ENCODE measurements at places on chromosomes 2 and 18.

DNA sequence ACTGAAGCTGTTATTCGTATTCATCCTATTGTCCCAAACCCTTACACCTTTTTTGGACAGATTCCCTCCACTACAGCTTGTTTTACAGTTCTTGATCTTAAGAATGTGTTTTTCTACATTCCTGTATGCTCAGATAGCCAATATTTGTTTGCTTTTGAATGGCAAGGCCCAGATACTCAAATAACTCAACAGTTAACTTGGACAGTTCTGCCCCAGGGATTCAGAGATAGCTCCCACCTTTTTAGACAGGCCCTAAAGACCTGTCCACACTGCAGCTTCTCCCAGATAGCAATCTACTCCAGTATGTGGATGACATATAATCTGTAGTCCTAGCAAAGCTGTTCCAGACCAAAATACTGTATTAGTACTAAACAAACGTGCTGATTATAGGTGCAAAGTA, 7.1 kb upstream of the AGXT start:
- DNase-seq, result no peak

GRCh38 chr2:2623939-2624338, 292.9 kb upstream of the MYT1L start:
- no peak for DNase-seq

GRCh38 chr2:75134860-75135259, 64.5 kb downstream of the TACR1 start:
- DNase-seq, result no peak

- DNase-seq, result no peak
These were observed 326.2 kb upstream of the NCKAP5 start for GRCh38 chr2:133894429-133894828.

GRCh38 chr2:68936427-68936826, 16.3 kb downstream of the GKN2 start:
- no peak for DNase-seq

DNA sequence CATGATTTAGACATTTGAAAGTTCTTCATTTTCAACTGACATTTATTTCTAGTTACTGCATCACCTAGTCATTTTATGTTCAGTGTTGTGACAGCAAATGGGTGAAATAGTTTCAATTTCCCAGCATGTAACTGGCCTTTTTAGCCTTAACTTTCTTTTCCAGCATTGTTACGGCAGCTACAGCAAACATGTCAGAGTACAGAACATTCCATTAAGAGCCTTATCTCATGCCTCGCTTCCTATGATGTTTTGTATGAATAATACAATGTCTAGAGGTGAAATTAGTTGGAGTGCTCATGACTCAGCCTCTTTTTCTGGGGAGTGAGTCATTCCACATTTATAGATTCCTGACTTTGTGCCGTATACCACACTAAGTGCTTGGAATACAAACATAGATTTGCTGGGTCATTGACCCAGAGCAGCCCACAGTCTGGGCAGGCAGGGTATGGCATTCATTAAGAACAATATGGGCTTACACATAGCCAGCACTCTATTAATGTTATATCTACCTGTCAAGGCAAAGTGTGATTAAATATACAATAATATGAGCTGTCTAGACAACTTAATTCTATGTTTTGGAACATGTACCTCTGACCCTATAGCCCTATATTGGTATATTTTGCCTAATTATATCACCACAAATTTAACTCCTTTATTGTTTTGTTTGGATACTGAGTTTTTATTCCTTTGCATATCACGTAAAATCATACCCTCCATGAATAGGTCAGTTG, 72.2 kb downstream of the MAP2 start:
- no peak for DNase-seq

GRCh38 chr2:159755788-159756187, 42.2 kb downstream of the CD302 start:
- DNase-seq, result no peak

GRCh38 chr18:46447323-46447722, 209.7 kb downstream of the LOXHD1 start:
- DNase-seq, result no peak

DNA sequence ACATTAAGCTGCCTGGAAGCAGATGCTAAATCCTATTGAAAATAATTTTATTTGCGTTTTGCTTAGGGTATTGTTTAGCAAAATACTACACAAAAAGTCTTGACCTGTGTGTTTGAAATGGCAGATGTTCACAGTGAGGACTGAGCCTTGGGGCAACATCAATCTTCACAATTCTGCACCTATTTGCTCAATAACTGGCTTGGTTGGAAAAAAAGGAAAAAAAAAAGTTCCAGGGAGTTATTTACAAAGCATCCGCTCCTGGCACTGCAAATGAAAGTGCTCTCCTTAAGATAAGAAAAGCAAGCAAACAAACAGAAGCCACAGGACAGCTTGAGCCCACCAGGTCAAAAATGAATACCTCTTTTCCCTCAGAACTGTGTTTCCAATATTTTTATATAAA, 77.7 kb downstream of the MAP2 start:
- DNase-seq, result no peak

GRCh38 chr2:5982903-5983265, 290.7 kb downstream of the SOX11 start:
- DNase-seq, result no peak

DNA sequence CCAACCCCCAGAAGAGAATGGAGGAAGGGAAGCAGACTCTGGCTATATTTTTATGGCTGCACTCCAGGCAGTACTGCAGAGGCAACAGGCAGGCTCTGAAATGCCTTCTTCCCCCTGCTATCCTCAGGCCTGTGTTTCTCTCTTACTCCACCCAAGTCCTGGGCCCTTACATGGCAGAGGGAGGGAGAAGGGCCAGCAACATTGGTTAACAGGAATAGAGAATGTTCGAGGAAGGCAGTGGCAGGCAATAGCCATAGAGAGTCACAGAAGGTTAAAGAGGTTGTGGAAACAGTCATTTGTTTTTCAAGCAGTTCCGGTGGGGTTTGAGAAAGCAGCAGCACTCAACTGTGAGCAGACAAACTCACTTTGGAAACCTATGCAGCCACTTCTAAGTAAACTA, 15.1 kb upstream of the DARS1 start:
- no peak for DNase-seq

DNA sequence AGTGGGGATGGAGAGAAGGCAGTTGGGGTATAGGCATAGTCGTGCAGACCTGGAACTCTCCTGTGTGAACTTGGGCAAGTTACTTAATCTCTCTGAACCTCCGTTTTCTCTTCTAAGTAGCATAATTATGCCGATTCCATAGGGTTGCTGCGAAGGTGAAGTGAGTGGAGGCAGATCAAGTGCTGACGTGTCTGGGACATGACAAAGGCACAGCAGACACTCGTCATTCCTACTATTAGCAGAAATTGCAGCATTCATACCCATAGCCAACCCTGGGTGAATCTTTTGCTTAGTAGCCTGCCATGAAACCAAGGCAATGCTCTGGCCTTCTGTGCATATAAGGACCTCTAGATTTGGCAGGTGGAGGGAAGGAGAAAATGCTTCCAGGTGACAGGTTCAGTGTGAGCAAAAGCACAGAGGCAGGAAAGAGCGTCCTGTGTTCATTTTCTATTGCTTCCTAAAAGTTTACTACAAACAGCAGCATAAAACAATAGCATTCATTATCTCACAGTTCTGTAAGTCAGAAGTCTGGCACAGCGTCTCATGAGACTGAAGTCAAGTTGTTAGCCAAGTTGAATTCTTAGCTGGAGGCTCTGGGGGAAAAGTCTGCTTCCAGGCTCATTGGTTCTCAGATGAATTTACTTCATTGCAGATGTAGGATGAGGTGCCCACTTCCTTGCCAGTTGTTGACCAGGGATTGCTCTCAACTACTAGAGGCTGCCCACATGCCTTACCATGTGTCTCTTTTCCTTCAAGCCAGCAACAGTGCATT, 77.8 kb downstream of the CTIF start:
- DNase-seq, result no peak

DNA sequence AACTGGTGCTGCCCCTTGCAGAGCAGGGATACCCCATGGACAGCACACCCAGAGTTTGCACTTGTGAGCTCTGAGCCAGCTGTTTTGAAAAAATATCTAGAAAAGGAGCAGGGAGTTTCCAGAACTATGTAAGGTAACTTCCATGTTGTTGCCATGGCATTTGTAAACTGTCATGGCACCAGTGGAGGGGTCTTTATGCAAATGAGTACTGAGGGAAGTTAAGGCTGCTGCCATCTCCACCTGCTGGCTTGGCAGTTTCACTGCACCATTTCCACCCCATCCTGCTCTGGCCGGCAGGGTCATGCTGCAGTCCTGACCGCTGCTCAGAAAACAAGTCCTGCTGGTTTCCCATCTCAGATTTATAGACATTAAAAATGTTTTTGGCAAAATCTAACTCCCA, 52.3 kb upstream of the SNTG2 start:
- no peak for DNase-seq

GRCh38 chr2:186294248-186294888, 191.7 kb upstream of the ZC3H15 start:
- DNase-seq, result no peak

GRCh38 chr2:186739739-186740138, 45.9 kb downstream of the FAM171B start:
- DNase-seq, result no peak

GRCh38 chr18:7488571-7488970, 78.5 kb upstream of the PTPRM start:
- DNase-seq, result no peak

DNA sequence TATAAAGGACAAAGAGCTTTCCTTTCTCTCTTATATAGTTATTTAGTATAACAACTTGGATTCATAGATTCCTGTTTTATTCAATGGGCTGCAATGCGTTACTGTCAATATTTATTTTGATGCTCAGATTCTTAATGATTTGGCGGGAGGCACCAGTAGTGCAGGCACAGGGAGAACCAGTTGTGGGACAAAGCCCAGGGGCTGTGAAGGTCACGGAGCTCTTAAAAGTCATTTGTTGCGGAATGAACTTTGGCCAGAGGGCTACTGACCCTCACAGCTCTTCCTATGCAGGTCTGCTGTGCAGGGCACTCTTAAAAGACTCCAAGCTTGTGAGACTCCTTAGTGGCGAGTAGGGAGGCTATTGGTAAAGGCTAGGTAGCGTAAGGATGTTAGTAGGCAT, 34.0 kb downstream of the BCL2L11 start:
- DNase-seq, result no peak

- no peak for DNase-seq
These were observed 84.8 kb downstream of the ACAA2 start for GRCh38 chr18:49728542-49728941.

- DNase-seq, result no peak
These were observed 11.8 kb upstream of the GNLY start for GRCh38 chr2:85682378-85682777.

- DNase-seq, result no peak
These were observed 47.9 kb downstream of the E2F6 start for GRCh38 chr2:11417946-11418585.

DNA sequence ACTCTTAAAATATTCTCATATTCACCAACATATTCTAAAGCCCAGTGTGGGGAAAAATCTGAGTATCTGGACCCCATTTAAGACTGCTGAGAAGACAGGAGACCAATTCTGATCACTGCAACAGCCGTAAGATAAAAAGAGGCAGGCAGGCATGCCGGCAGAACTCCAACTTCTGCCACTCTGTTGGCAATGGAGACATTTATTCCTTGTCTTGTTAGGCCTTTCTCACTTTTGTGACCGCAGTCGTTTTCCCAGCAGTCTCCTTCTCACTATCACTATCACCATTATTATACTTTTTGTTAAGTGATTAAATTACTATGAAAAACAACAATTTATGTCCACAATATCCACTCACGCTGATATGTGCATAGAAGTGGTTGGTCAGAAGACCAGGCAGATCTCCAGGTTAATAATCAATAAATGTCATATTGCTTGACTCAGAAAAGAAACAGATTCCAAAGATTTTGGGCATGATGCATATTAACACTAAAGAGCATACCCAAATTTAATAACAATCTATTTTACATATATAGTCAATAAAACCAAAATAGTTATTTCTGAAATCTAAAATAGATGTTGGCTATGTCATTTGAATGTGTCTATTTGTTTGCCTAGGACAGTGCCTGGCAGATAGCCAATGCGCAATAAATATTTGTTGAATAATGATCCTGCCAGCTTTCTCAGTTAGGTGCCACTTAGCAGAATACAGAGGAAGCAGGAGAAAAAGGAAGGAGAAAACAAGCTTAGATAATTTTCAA, 38.2 kb downstream of the SESTD1 start:
- no peak for DNase-seq

GRCh38 chr18:36511791-36512352, 214.4 kb downstream of the FHOD3 start:
- DNase-seq, result no peak

DNA sequence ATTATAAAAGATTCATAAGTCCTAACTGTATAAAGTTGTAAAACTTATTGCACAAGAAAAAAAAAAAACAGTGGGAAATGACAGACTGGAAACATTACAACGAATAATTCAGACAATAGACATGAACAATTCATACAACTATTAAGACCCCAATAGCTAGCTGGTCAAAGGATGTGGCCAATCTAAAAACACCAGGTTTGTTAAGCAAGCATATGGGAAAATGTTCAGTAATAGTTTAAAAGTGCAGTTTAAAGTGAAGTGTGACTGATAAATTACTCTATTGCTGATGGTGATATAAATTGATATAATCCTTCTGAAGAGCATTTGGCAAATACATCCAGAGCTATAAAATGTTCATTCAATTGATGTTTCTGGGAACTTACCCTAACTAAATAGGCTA, 289.0 kb downstream of the CAMKMT start:
- DNase-seq, result no peak

- no peak for DNase-seq
These were observed 42.5 kb downstream of the FER1L5 start for GRCh38 chr2:96684883-96685576.

- DNase-seq, result no peak
These were observed 153.5 kb downstream of the ARHGAP15 start for GRCh38 chr2:143282684-143283083.

GRCh38 chr2:105381101-105381668, 17.7 kb downstream of the FHL2 start:
- DNase-seq, result no peak

DNA sequence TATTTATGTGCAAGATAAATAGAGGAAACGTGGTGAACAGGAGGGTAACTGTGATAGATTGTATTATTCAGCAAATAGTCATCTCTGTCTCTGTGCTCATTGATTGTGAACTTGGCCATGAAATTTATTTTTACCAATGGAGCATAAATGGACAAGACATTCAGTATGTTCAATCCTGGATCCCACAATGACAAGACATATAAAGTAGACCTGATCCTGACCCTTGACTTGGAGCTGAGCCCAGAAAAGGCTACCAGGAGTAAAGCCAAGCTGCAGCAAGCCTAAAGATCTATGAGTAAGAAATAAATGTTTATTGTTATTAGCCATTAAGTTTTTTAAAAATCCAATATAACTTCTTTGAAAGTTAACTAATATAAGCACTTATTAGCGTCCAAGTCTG, 531.2 kb downstream of the PIK3C3 start:
- no peak for DNase-seq

DNA sequence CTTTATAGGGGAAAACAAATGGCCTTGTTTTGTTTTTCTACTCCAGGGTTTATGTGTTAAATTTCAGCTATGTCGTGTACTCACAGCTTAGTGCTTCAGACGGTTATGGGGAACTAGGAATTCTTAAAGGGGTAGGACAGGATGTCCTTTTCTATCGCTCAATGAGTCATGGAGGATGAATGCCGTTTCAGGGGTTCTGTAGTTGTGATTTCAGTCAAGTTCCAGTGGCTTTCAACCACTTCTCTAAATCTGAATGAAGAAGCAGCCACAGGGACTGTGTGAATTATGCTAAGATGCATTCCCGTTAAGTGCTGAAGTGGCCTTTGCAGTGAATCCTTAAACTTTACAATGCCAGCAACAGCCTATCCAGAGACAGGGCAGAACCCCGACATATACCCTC, 1231.7 kb upstream of the ZEB2 start:
- no peak for DNase-seq

- no peak for DNase-seq
These were observed 98.6 kb downstream of the CPO start for GRCh38 chr2:207037896-207038295.

All from stimulated activated naive CD4-positive, alpha-beta T cell treated with Interleukin-2 at 50 U/mL for 16 hours (primary cell).